Activated CD8-positive, alpha-beta memory T cell treated with anti-CD3 and anti-CD28 coated beads for 48 hours (primary cell): ENCODE measurements at places on chromosomes 13 and 19.
A peak's percentile ranks its signal among the peaks of the same experiment; 100 is the strongest.

GRCh38 chr19:28941833-28942232, 271.1 kb downstream of the UQCRFS1 start:
- no peak for DNase-seq

DNA sequence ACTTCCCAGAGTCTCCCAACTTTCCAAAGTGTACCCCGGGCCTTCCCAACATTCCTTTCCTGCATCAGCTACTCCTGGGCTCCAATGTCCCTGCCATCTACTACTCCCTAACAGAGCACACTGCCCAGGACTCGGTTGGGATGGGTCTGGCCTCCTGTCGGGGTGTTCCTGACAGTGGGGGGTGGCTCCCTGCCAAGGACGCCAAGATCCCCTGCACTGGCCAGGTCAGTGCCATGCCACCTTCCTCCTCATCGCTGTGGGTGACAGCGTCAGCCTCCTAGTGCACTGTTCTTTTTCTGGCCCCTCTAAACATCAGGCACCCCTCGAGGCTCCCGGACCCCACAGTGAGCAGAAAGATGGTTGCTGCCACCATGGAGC, 13.8 kb downstream of the EPS15L1 start:
- DNase-seq: no peak

GRCh38 chr13:21517576-21517975, 58.5 kb upstream of the ZDHHC20 start:
- no peak for DNase-seq

- no peak for DNase-seq
Observed at GRCh38 chr13:29483211-29483610, 112.3 kb downstream of the SLC7A1 start.

DNA sequence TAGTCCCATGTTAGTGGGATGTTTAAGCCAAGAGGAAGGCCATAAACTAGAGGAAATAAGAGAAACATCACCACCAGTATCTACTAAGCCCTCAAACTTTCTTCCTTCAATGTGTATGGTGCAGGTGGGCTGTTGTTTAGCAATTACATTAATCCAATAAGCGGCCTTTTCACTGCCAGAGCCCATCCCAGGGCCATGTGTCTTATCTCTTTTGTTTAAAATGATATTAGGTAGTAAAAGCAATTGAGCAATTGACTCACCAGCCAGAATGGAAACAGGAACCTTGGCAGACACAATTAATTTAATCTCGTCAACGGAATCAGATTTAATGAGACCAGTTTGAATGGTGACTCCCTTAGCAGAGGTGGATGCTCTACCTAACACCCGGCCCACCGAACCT, 1503.5 kb downstream of the UQCRFS1 start:
- DNase-seq: no peak

DNA sequence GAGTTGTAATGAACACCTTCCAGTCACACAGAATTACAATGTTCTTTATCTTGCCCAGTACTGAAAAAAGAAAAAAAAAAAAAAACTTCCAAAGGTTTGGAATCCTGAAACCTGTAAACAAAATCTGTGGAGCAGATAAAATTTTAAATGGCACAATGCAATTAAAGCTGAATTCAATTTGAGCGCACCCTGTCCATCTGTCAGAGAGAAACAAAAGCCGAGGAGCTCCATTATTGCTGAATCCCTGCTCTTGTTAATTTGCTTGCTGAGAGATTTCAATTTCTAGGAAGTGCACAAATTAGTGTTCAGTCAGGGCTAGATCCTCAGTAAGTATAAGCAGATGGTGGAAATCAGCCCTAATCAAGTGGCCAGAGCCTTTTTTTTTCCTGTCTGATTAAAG, 65.2 kb downstream of the DACH1 start:
- no peak for DNase-seq

GRCh38 chr13:85314686-85315085, 484.5 kb downstream of the SLITRK6 start:
- DNase-seq: no peak

GRCh38 chr13:49302817-49303216, 55.1 kb downstream of the CDADC1 start:
- no peak for DNase-seq

- no peak for DNase-seq
Observed at GRCh38 chr13:24040835-24041234, 119.7 kb upstream of the SPATA13 start.

GRCh38 chr13:30038884-30039283, 188.5 kb upstream of the UBL3 start:
- no peak for DNase-seq

DNA sequence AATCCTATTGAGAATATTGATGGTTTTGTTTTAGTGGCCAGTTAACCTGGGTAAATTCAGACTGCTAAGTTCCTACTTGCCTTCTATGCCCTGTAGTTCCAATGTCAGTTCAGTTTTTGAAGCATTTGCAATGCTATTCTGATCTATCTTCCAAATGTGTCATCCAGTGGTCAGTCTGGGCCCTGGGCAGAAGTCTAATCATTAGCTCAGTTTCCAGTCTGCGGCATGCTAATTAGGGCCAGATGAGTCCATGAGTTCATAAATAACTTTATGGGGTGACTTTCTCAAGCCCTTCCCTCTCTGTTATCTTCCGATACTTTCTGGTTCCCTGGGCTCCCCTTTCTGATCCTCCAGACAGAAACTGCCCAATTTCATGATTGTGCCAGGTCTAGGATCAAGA, 32.7 kb downstream of the FAM187B start:
- DNase-seq: no peak

GRCh38 chr19:39064405-39064804, 19.8 kb upstream of the ACP7 start:
- no peak for DNase-seq

DNA sequence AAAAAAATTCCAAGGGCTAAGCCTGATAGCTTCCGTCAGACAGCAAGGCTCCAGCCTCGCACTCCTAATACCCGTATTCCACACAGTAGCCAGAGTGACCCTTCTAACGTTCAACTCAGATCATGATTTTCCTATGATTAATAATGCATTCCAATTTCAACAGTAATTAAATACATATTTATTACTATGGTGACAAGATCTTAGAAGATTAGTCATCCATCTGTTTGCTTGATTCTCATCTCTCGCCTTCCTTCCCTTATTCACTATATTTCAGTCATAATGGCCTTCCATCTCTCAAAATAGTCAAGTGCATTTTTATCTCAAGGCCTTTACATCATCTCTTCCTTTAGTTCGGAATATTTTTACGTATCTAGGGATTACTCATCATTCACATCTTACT, 621.2 kb upstream of the SPRY2 start:
- no peak for DNase-seq

GRCh38 chr13:27933118-27933517, 13.3 kb downstream of the PDX1 start:
- no peak for DNase-seq

DNA sequence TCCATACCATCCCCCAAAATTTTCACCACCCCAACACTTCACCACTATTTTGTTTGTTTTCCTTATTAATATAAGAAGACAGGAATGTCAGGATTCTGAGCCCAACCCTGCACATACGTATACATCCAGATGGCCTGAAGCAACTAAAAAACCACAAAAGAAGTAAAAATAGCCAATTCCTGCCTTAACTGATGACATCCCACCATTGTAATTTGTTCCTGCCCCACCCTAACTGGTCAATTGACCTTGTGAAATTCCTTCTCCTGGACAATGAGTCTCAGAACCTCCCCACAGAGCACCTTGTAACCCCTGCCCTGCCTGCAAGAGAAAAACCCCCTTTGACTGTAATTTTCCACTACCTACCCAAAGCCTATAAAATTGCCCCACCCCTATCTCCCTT, 132.5 kb downstream of the ZNF675 start:
- no peak for DNase-seq

GRCh38 chr19:3783660-3784584, 2.3 kb downstream of the MATK start:
- DNase-seq: no peak

GRCh38 chr13:104733427-104733826, 1667.2 kb upstream of the SLC10A2 start:
- DNase-seq: no peak

DNA sequence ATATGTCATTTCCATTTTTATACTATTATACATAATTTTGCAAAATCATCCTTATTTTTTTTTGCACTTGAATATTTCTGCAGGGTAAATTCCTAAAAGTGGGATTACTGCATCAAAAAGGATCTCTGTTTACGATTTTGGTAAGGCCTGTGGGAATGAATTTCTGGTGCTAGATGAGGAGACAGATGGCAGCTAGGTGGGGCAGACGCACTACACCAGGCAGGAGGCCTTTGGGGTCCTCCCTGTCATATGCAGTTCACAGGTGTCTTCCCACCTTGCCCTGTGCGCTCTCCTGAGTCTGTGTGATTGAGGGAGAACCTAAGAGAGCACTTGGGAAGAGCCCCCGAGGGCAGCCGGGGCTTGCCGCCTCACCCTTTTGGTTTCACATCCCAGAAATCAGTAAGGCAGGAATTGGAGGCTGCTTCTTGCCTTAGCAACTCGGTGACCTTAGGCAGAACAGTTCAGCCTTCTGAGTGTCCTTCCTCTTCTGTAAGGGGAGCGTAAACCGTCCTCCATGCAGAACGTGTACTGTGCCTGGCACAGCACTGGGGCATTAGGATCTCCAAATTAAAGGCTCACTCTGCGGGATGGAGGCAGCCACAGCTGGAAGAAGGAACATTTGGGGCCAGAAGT, 13.4 kb upstream of the GJB2 start:
- DNase-seq: no peak

GRCh38 chr13:60260440-60260839, 96.7 kb upstream of the DIAPH3 start:
- no peak for DNase-seq

DNA sequence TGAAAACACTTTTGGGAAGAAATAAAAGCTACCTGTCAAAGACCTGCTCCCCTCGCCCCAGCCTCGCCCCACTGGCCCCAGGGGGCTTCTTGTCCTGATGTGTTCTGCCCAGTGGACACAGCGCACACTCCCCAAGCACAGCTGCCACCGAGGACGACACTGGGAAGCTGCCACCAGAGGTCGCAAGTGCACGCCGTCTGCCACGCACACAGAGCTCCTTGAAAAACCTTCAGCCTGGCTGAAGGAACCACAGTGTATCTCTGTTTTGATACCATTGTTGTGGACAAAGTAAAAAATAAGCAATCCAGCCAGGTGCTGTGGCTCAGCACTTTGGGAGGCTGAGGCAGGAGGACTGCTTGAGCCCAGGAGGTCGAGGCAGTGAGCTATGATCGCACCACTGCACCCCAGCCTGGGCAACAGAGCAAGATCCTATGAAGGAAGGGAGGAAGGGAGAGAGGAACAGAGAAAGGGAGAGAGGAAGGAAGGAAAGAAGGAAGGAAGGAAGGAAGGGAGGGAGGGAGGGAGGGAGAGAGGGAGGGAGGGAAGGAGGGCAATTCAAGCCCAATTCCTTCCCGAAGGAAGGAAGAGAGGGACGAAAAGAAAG, 57.3 kb downstream of the CEBPG start:
- DNase-seq: peak; percentile 45

DNA sequence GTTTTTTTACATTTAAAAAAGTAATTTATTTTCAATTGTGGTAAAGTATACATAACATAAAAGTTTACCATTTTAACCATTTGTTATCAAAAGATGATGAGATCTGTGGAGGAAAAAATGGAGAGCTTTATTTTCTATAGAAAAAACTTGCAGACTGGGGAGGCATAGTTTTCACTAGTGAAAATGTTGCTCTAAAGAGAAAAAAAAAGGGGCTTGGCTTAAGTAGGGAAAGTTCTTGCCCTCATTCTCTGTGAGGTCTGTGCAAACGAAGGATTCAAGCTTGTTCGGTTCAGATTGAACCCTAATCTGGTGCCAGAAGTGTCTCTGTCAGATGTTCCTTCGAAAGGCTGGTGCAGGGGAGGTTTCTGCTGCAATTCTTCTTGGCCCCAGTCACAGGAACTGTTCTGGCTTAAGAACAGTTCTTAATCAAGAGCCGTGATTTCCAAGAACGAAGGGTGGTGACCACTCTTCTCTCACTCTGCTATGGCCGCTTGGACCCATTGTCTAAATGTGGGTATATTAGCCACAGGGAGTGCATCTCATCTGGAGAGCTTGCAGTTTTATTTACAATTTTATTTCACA, 42.1 kb downstream of the PCCA start:
- DNase-seq: no peak

- DNase-seq: no peak
Observed at GRCh38 chr13:84377106-84377505, 494.8 kb upstream of the SLITRK1 start.

DNA sequence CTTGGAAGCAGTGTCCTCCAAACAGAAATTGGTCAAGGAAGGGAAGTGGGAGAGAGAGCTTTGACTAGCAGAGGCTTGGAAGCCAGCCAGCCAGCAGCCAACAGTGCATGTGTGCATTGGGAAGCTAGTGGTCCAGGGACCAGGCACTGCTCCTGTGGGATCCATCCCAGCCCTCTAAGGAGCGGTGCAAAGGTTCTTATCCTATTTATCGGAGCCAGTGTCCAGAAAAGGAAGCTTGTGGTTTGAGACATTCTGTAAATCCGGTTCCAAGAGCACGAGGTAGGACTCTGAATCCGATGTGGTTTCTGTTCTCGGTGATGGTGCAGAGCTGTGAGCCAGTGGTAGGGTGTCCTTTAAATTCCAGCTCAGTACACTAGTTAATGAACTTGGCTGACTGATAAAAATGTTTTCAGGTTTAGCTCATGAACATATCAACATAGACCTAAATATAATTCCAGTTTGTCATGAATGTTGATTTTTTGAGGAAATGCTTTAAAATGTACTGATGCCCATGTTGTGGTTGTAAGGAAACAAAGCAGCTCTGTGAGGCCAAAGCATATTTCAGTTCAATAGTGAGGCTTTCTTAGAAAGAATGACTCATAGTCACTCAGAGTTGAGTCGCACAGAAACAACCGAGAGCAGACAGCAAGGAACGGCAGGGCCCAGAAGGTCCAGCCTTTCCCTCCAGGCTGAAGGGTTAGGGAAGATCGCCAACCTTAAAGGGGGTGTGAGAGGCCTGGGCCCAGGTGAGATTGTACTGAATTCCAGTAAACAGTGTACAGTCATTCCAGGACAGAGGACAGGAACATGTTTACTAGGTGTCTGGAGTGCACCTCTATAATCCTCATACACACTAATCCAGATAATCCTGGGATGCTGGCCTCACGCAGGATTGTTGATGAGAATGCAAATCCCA, 21.5 kb upstream of the GARRE1 start:
- no peak for DNase-seq

- no peak for DNase-seq
Observed at GRCh38 chr19:55212447-55212846, 3.1 kb upstream of the PTPRH start.
